ENCODE measurements at places on chromosomes 11 and 22.

DNA sequence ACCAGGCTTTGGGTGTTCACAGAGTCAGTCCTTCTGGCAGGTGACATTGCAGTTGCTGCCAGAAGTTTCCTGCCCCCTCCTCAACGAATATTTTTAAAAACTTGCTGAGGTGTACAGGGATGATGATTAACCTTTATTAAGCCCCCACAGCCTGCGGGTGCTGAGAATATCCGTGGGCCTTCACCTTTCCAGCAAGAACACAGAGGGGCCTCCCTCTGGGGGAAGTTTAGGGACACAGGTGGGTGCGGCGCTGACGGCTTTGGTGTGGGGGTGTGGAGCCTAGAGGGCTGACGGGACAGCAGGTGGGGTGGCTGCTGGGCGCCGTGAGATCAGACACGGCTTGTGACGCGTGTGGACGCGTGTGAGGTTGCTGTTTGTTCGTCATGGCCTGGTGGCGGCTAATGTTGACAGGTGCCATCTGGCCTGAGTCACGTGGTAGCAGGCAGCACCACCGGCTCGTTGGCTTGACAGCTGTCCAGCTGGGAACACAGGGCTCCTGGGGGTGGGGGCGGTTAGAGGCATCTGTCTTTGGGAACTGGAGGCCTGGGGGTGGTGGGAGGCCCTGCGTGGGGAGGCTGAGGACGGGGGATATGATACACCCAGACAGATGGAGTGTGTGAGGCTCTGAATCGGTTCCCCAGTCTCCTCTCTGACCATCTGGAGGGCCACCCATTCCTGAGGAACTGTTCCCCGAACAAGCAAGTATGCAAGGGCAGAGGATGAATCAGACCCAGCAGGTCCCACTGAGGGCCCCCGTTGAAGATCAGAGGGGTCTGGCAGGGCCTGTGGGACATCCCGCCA lies 12.5 kb upstream of the LRRC10B start:
- DNase-seq = no peak

DNA sequence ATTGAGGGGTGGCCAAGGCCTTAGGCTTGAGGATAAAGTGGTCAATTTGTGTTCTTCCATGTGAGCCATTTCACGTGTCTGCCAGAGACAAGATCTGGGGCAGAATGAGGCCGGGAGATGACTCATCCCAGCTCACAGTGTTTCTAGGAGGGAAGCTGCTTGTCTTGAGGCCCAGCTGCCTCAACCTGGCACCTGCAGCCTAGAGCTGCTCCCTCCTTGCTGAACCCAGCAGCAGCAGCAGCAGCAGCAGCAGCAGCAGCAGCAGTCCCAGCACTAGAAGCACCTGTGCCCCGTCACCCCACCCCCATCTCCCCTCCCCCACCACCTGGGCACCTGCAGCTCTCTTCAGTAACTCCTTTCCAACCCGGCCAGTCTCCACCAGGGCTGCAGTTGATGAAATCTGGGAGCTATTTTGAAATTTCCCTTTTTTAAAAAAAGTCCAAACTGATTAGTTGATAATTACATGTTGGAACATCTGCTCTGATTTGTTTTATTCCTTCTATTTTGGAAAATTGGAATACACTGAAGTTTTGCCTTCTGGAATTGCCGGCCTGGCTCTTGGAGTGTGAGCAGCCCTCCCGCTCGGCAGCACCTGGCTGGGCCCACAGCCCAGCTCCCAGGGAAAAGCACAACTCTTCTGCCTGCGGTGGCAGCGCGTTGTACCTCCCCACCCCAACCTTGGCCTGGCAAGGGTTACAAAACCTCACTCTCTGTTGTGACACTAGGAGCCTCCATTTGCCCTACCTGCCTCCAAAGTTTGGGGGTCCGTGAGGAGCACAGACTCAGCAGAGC lies 143.5 kb downstream of the NXPE2 start:
- DNase-seq = no peak

GRCh38 chr11:31808721-31809540 lies 2.2 kb downstream of the PAX6 start:
- DNase-seq = no peak

GRCh38 chr11:16169541-16169940 lies 186.8 kb downstream of the SOX6 start:
- no peak for DNase-seq

DNA sequence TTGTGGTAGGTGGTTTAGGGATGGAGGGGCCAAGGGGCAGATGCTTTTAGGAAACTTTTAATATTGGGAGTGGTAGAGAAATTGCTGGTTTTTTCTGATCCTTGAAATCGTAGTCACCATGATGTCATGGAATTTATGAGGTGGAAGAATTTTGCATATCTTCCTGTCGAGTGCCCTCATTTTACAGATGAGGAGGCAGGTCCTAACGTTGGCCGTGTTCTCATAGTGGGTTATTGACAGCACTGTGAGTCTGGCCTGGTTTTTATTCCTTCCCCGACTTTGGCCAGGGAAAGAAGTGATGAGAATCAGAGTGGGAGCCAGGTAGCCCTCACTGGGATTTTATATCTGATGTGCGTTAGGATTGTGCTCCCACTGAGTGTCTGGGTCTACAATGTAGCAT lies 8.8 kb upstream of the PACS1 start:
- DNase-seq = no peak

DNA sequence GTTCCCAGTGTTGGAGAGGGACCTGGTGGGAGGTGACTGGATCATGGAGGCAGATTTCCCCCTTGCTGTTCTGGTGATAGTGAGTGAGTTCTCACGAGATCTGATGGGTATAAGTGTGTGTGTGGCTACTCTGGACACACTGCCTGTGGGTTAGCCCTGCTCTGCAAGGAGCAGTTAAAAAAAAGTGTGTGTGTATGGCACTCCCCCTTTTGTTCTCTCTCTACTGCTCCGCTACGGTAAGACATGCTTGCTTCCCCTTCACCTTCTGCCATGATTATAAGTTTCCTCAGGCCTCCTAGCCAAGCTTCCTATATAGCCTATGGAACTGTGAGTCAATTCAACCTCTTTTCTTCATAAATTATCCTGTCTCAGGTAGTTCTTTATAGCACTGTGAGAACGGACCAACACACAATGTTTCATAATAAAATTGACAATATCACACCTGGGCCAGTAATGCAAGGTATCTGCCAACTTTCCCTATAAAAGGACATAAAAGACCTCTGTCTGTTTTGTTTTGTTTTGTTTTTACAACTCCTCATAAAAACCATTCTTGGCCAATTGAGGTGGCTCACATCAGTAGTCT lies 20.2 kb downstream of the CLTCL1 start:
- DNase-seq = no peak

DNA sequence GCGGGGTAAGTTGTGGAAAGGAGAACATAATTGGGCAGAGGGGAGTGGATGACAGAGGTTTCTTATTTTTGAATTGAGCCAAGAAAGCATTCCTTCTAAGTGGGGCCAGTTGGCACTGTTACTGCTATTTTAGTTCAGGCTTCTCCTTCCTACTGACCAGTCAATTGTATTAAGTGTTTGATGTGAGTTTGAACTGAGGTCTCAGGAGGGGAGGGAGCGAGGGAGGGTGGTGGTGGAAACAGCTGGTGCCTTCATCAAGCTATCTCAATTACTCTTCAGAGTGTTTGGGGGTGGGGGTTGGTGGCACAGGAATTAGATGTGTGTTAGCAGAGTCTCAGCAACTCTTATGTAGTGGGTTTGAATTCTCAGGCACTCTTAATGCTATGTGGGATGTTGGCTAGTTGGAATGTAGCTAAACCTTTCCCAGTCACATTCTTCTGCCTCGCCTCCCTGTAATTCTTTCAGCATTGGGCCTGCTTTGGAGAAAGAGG lies 14.5 kb downstream of the CTNND1 start:
- no peak for DNase-seq

DNA sequence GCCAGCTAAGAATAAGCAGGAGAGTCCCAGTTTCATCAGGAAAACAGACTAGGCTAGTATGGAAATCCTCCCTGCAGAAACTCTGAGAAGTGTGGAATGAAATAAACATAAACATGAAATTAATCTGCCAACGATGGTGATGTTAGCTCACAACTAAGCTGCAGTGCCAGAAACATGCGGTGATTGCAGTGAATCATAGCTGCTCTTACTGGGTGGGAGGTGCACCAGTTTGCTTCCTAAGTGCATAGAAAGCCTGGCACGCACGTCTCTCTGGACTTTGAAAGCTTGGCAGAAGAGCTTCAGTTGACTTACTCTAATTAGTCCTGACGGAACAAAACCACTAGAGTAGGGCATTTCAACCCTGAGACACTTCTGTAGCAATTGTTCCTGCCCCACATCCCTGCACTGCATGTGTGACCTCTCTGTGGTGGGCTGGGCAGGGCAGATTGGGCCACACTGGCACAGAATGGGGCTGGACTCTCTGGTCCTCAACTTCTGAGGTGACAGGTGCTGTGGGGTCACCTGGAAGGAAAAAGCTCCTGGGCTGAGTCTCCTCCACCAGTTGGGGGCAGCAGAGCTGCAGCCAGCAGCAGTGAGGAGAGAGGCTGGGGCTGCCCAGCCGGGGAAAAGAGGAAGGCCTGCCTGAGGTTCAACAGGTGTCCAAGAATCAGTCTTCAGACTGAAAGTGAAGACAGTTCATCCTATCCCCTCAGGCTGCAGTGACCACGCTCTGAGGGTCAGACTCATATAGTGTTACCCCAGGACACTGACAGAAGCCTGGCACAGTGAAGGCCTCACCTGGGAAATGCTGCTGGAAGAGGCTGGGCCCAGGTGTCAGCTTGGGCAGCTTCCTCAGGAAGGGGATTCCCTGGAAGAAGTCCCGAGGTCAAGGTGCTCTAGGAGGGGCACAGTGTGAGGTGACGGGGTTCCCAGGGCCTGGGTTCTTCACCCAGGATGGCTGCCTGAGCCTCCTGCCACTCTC lies 40.5 kb downstream of the GGTLC2 start:
- no peak for DNase-seq

GRCh38 chr11:70763606-70764005 lies 365.3 kb downstream of the CTTN start:
- DNase-seq = no peak

DNA sequence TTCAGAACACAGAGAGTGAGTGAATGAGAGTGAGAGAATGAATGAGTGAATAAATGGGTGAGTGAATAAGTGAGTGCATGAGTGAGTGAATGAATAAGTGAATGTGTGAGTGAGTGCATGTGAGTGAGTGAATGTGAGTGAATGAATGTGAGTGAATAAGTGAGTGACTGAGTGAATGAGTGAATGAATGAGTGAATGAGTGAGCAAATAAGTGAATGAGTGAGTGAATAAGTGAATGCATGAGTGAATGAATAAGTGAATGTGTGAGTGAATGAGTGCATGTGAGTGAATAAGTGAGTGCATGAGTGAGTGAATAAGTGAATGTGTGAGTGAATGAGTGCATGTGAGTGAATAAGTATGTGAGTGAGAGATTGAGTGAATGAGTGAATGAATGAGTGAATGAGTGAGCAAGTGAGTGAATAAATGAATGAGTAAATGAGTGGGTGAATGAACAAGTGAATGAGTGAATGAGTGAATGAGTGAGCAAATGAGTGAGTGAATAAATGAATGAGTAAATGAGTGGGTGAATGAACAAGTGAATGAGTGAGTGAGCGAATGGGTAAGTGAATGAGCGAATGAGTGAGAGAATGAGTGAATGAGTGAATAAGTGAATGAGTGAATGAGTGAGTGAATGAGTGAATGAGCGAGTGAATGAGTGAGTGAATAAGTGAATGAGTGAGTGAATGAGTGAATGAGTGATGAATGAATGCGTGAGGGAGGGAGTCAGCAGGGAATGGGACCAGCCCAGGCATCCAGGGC lies 21.3 kb upstream of the MUC5B start:
- no peak for DNase-seq

DNA sequence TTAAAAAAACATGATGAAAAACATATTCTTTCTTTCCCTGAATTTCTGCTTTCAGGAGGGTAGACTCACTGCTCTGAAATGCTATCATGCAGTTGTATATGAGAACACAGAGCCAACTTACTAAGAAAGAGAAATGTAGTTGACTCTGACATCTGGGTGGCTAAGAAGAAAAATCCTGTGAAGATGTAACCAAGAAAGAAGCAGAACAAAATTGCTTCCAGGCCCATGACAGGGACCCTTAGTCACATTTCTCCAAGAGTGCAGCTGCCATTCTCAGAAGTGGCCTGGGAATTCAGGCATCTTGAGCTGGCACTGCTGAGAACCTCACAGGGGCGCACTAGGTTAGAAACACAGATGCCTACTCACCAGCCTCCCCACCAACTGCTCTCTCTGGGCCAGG lies 73.6 kb downstream of the RPL27A start:
- DNase-seq = no peak

GRCh38 chr11:115555336-115556090 lies 51.3 kb upstream of the CADM1 start:
- DNase-seq = no peak

DNA sequence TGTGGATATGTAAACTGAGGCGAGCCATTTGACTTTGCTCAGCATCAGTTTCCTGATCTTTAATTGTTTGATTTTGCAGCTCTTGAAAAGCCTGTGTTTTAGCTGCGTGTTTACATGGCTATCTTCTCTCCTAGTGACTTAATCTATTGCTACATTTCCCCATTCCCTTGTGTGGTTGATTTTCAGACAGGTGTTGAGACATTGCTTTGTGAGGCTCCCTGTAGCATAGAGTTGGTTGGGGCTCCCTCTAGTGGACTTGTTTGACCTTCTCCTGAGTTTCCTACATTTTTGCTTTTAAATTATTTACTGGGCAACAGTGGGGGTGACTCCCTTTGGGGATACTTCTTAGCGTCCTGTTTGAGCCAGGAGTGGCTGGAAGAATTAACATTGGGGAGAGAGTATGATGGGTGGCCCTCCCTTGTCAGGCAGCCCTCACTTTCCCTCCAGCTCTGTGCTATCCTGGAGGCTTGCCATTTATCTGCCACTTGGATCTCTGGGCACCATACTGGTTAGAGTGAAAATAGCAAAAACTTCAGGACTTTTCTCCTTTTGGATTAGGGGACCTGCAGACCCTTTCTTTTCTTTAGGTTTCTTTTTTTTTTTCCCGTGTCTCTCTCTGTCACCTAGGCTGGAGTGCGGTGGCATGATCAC lies 9.2 kb upstream of the CBL start:
- DNase-seq = peak; percentile 80

DNA sequence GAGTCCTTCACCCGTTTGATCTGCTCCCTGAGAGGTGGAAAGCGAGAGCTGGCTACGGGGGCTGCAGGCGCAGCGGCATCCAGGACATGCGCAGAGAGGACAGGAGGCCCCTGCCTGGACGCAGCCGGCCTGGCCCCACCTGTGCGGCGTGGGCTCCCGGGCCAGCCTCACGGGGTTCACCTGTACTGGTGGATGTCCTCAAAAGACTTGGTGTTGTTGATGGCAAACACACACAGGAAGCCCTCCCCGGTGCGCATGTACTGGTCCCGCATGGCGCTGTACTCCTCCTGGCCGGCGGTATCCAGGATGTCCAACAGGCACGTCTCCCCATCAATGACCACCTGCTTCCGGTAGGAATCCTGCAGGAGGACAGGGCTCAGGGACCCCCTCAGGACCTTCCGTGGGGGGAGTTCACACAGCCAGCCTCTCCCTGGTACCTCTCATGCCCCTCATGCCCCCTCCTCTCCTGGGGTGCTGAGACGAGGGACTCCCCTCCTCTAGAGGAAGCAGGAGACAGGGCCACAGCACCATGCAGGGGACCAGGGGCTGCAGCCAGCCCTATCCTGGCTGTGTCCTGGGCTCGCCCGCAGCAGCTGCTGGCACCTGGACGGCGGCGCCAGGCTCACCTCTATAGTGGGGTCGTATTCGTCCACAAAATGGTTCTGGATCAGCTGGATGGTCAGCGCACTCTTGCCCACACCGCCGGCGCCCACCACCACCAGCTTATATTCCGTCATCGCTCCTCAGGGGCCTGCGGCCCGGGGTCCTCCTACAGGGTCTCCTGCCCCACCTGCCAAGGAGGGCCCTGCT lies 1.6 kb downstream of the HRAS start:
- DNase-seq = no peak

Data from inflammatory macrophage treated with lipopolysaccharide for 1 hour (primary cell).